Activated naive CD4-positive, alpha-beta T cell (primary cell): ENCODE measurements at places on chromosomes 6 and 20.

DNA sequence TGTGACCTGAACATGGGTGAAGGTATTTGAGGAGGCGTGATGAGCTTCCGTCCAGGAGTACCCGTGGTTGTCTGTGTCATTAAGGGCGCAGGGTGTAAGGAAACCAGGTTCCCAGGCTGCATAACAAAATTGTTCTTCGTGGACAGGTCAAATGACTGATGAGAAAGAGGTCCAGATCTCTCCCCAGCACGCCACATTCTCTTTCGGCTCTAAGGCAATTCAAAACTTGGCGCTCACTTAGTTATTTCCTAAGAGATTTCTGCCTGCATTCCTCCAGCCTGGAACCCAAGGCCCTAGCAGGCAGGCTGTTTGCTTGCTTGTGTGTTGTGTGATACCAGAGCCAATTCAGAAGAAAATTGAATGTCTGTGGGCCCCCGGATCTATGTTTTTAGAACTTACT, 139.9 kb downstream of the AGPAT4 start:
- DNase-seq, result no peak

- DNase-seq, result no peak
Observed at GRCh38 chr6:73857341-73857890, 161.4 kb downstream of the CD109 start.

- no peak for DNase-seq
Observed at GRCh38 chr20:62123450-62124118, 1.3 kb downstream of the LSM14B start.

DNA sequence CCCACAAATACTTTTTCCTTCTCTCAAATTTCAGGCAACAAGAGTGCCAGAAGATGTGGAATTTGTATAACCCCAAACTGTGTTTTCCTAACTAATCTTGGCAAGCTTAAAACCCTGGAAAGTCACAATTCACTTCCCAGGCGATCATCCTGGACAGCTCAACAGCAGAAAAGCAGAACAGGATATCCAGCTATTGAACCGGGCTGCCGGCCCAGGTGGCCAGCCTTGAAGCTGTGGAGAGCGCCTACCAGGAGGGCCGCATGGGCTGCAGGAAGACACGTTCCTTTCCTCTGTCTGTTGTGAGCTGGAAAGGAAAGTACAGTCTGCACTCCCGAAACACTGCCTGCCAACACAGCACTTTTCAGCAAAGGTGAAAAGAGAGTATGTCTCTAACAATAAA, 719.7 kb upstream of the MARCKS start:
- DNase-seq, result no peak

DNA sequence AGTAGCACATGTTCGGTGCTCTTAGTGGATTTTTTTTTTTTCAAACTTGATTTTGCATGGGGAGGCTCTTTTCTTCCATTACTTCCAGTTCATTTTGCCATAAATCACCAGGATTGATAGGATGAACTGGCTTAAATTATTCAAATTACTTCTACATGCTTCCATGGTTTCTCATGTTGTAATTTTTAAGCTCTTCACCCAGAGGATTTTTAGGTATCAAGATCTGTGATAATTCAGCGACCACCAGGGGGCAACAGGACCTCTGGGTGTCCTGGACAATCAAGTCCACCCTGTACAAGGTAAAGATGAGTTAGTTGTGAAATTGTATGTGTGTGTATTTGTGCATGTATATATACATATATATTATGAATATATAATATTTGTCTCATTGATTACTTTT, 4.2 kb upstream of the EPHA7 start:
- no peak for DNase-seq

DNA sequence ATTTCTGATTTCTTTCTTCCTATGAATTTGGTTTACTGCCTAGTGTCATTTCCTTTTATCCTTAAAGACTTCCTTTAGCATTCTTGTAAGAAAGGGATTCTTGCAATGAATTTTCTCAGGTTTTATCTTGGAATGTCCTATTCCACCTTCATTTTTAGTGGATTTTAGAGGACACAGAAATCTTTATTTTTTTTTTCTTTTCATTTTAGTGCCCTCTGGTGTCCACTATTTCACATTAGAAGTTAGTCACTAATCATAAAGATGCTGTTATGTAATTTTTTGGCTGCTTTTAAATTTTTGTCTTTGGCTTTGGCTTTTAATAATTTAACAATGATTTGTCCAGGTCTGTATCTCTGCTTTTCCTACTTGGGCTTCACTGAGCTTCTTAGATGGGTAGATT, 28.1 kb downstream of the LMBRD1 start:
- no peak for DNase-seq
